ENCODE measurements at places on chromosomes 3 and 15.
A peak's percentile ranks its signal among the peaks of the same experiment; 100 is the strongest.

- no peak for DNase-seq
These were observed 1.3 kb downstream of the IL17RE start for GRCh38 chr3:9903904-9904303.

GRCh38 chr3:13846716-13847570 is 32.9 kb downstream of the WNT7A start:
- DNase-seq = no peak

DNA sequence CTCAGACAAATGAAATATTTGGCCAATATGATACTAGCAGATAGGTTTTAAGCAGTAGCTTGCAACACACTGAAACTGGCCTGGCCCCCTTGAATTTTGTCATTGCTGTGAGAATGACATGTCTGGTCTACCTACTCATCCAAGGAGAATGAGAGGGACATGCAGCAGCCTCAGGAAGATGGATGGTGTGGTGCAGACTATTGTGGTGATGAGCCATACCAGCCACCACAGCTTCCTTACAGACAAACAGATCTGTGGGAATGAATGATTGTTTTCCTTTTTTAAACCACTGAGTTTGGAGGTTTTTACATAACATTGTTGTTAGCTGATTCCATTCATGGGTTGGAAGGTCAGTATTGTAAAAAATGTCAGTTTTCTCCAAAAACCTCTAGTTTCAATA is 133.7 kb upstream of the POU1F1 start:
- no peak for DNase-seq

GRCh38 chr3:64176461-64176996 is 48.7 kb downstream of the PRICKLE2 start:
- DNase-seq = no peak

- DNase-seq = no peak
These were observed 374.7 kb upstream of the TPRG1 start for GRCh38 chr3:188797045-188797444.

- peak; percentile 14 for DNase-seq
These were observed 11.9 kb upstream of the CGNL1 start for GRCh38 chr15:57364282-57365007.

DNA sequence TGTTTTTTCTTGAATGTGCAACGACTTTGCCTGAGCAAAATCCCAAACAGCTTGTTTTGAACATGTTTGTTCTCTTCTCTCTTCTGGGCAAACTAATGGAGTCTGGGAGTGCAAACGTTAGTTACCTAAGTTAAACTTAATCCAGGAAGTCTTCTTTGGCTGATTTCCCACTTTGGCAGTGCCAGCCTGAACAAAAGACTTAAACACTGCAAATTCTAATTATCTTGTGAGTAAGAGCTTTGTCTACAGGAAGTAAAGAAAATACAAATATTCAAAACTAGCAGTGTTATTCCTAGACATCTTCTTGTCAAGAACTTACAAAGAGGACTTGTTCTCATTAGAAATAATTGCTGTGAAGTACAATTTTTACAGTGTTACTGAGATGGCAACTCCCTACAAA is 16.7 kb upstream of the DENND6A start:
- DNase-seq = peak; percentile 69

DNA sequence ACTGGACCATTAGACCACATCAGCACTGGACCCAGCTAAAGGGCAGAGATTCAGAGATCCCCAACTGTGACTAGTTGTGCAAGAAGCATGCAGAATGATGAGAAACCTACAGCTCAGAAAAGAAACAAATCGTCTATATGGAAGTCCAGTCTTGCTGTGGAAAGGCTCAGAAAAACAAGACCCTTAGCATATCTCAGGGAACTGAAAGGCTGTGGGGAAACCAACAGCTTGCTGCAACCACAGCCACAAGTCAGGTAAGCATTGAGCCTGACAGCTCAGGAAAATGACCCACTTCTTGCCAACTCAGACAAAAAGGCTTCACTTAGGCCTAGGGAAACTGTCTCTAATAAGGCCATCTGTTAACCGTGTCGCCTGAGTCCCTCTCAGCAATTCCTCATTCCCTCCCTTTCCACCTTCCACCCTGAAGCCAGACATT is 145.6 kb downstream of the LSAMP start:
- no peak for DNase-seq

DNA sequence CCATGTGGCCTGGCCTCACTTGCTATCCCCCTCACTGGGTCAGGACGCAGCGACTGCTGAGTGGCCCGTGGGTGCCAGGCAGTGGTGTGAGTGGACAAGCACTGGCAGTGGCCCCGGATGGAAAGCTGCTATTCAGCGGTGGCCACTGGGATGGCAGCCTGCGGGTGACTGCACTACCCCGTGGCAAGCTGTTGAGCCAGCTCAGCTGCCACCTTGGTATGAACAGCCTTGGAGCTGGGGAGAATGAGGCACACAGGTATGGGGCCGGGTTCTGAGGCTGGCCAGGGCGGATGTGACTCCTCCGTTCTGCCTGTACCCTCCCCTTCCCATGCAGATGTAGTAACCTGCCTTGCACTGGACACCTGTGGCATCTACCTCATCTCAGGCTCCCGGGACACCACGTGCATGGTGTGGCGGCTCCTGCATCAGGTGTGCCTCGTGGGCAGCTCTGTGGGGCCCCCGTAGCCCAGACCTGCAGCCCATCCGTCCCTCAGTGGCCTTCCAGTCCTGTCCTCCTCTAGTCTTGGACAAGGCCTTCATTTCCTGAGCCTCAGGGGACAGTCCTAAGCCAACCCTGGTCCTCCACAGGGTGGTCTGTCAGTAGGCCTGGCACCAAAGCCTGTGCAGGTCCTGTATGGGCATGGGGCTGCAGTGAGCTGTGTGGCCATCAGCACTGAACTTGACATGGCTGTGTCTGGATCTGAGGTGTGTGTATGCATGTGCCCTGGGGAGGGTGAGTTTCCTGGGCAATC is 28.2 kb downstream of the NBEAL2 start:
- no peak for DNase-seq

DNA sequence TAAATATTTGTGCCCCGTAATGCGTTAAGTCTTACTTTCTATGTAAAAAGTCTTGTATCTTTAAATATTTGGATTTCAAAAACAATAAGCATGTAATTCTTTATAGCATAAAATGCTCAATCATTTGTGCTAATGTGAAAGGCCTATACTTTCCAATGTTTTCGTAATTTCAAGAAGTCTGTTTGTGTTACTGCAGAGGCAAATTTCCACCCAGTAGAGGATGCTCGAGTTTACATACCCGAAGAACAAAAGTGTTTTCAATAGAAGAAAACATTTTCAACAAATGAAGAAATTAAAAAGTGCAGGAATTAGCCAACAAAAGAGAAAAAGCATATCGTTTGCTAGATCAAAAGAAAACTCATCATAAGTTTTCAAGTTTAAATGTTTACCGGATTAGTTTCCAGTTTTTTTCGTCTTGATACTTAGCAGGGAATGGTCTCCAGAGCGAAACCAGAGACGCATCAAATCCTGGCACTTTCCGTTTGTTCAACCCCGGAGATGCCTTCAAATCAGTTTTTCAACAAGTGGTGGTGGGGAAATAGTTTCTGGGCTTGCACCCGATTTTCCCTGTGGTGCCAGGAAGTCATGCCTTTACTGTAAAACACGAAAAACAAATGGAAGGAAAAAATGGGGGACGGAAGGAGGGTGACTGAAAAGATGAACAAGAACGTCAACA is 1.0 kb downstream of the CGGBP1 start:
- DNase-seq = peak; percentile 56

- DNase-seq = peak; percentile 22
These were observed 39.1 kb downstream of the TRPM1 start for GRCh38 chr15:31062310-31062847.

GRCh38 chr3:64859625-64860535 is 172.1 kb upstream of the ADAMTS9 start:
- no peak for DNase-seq

GRCh38 chr3:99928771-99929744 is 111.4 kb downstream of the CMSS1 start:
- DNase-seq = no peak

DNA sequence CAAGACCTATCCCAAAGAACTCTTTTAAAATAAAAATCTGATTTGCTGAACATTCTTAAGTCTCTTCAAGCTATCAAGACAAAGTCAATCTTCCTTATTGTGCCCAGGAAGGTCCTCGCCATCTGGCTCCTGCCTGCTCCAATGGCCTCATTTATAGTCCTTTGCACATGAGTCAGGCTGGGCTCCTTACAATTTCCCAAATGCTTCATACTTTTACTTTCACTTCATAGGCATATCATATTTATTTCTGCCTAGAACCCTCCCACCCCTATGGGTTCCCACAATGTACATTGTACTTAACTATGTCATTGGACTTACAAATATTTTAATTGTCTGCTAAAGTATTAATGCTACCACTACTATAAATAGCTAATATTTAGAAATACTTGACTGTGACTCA is 9.1 kb downstream of the THRB start:
- DNase-seq = no peak

DNA sequence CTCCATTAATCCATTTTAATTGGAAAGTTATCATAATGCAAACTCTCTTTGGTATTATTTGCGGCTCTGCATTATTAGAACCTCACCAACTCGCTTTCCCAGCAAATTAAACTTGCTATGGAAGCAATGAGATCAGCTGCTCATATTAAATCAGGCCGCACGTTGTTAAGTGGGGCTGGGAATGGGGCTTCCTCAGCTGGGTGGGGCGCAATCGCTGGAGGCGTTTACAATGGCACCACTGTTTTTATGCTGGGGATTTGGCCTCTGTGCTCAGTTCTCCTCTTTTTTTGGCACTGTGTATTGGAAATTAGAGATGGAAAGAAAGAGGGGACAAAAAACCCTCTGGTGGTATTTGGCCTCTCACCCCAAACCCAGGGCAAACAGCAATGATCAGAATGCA is 72.2 kb downstream of the RPLP1 start:
- no peak for DNase-seq

- DNase-seq = no peak
These were observed 12.0 kb downstream of the DNAJB11 start for GRCh38 chr3:186582541-186582940.

DNA sequence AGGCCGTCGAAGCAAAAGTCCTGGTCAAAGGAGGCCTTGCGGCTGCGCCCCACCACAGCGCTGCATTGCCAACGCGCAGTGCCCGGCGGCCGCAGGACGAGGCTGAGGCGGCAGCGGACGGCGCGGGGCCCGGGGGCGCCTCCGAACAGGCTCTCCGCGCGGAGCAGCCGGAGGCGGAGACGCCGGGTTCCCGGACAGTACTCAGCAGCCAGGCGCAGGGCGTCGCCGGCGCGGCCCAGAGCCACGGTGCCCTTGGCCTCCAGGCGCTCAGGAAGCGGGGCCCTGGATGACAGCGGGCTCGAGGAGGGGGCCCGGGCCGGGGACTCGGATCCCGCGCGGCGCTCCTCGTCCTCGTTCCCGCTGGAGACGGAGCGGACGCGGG is 1.1 kb downstream of the C2CD4B start:
- DNase-seq = peak; percentile 44
